Pericardium fibroblast (primary cell): ENCODE measurements at places on chromosomes 12 and 14. TPM values are rescaled to one million over a fixed set of nuclear protein-coding genes. Genes with fewer than 3 reads are reported as not detected.

Gene MORN3
- 0.26 and 2.8 TPM in 2 replicates for total RNA-seq

Gene SYCP3
- total RNA-seq: not detected in 2 replicates

Gene SSPN
- total RNA-seq: 10.5 and 15.3 TPM in 2 replicates

Gene RBMS2
- total RNA-seq: 12.6 and 15.2 TPM in 2 replicates

Gene GPRC5A
- 8.1 and 14.6 TPM in 2 replicates for total RNA-seq

Gene TAS2R9
- total RNA-seq: not detected in 2 replicates

Gene OVCH1
- total RNA-seq: 0.12 and 0.17 TPM in 2 replicates

Gene COCH
- total RNA-seq: not detected in 2 replicates

Gene FOXG1
- 0.17 TPM in 1 of 2 replicates, not detected in the other for total RNA-seq

Gene MYF5
- not detected in 2 replicates for total RNA-seq

Gene TSHR
- not detected in 2 replicates for total RNA-seq

Gene FAM181A
- total RNA-seq: not detected in 2 replicates

Gene TFCP2
- 8.4 and 8.6 TPM in 2 replicates for total RNA-seq

Gene GDF3
- total RNA-seq: not detected in 2 replicates

Gene CDKN3
- total RNA-seq: 6.2 and 13.0 TPM in 2 replicates

Gene HSPA2
- total RNA-seq: 4.8 and 23.0 TPM in 2 replicates

Gene NKX2-8
- not detected in 2 replicates for total RNA-seq

Gene CHFR
- total RNA-seq: 41.1 and 41.4 TPM in 2 replicates

Gene RAB5B
- total RNA-seq: 60.8 and 74.7 TPM in 2 replicates

Gene CARMIL3
- 0.23 TPM in 1 of 2 replicates, not detected in the other for total RNA-seq

Gene RNASE8
- total RNA-seq: not detected in 2 replicates

Gene TTC8
- 12.6 and 22.3 TPM in 2 replicates for total RNA-seq

Gene TSPAN11
- total RNA-seq: 0.23 and 3.7 TPM in 2 replicates
